ENCODE measurements at places on chromosomes 3 and 15.
A peak's percentile ranks its signal among the peaks of the same experiment; 100 is the strongest.

DNA sequence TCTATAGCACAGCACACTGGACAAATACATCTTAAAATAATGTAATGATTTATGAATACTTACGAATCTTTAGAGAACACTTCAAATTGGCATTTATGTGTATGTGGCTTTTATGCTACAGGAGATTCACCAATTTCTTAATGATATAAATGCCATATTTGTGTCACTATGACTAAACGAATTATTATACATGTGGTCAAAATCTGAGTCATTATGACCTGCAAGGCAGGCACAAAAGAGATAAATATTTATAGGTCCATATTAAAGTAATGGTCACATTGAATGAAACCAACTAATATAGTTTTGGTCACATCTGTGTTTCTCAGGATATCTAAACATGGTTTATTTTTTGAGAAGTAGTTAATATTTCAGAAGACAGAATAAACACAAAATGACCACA is 232.3 kb upstream of the SEMA6D start:
- no peak for DNase-seq

DNA sequence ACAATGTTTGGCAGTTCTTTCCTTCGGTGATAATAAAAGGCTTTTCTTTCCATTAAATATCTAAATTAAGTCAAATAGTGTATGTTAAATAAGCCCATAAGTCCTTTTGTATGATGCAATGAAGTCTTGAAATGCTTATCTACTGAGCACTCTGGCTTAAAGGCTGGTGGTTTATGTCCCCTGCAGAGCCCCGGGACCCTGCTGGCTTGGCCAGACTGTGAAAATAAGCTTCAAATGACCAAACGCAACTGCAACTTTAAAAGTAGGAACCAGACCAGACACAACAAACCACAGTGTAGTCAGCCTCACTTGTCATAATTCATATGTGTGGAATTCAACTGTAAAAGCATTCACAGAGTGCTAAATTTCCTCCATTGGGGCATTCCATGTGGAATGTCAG is 72.5 kb downstream of the FOXP1 start:
- DNase-seq: no peak

DNA sequence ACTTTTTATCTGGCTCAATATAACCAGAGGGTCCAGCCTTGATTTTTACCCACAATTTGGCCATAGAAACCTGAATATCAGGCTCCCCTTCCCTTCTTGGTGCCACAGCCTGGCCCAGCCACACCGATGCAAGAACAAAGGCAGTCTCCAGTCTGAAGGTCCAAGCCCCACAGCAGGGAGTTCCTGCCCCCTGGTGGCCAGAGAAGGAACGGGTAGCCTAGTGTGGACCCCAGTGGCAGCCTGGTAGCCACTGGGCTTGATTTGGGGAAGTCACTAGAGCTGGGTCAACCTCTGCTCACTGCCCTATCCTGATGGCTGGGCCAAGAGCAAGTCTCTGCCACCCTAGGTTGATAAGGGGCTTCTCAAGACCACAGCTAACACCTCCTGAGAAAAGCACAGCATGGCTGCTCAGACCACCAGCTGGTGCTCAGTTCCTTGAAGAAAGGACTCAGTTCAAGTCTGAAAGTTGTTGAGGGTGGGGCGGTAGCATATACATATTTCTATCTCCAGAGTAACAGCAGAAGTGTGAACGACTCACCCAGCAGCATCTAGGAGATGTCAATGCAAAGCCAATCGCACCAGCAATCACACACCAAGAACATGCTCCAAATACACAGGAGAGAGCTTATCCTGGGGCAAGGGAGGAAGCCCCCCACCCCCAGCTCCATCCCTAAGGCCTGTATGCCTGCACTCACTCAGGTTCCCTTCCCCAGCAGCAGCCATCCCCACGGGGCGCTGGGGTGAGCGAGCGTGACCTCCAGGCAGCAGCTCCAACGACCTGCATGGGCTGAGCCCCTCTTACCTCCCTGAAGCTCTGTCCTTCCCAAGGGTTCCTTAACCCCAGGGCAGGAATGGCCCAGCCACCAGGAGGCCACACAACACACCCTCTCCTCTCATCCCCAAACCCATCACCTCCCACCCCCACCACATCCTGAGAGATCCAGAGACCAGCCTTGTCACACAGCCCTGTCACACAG is 7.6 kb downstream of the PFKFB4 start:
- DNase-seq: peak; percentile 77

- DNase-seq: peak; percentile 5
Observed at GRCh38 chr3:10459954-10460754, 45.2 kb downstream of the ATP2B2 start.

- no peak for DNase-seq
Observed at GRCh38 chr3:33768578-33769330, 29.7 kb upstream of the PDCD6IP start.

- DNase-seq: no peak
Observed at GRCh38 chr3:122754929-122755328, 38.7 kb downstream of the HSPBAP1 start.

GRCh38 chr3:18188491-18188890 is 236.6 kb downstream of the SATB1 start:
- DNase-seq: no peak

DNA sequence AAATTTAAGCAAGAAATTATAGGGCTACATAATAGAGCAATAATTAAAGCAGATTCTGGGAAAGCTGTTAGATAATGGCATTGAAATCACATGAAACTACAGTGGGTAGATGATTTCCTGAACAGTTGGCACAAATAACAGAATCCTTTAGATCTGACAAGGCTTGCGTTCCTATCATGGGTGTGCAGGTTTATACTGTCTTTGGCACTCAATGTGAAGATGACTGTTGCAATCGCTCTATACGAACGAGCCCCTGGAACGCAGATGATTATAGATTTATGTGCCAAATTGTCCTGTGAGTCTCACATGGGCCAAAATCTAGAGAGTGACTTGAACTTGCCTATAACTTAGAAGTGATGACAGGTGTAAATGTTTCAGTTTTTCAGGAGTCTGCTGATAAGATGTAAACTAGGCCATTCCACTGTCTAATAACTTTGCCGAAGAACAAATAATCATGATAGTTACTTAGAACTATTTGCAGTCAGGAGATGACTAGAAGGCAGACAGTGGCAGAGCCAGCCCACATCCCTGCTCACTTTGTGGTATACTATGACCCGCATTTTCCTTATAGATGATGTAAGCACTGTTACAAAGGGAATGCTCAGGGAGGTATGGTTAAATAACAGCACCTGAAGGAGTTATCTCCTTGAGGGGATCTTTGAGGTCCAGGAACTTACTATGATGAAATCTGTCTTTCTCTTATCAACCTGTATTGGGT is 30.5 kb upstream of the TRPC1 start:
- DNase-seq: no peak

DNA sequence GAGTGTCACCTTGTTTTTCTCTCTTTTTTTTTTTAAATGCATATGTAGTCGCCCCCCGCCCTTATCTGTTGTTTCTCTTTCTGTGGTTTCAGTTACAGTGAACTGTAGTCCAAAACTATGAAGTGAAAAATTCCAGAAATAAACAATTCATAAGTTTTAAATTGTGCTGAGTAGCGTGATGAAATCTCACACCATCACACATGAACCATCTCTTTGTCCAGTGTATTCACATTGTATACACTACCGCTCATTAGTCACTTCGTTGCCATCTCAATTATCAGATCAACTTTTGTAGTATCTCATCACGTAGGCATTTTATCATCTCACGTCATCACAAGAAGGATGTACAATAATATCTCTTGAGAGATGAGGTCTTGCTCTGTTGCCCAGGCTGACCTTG is 62.5 kb upstream of the MLF1 start:
- no peak for DNase-seq

DNA sequence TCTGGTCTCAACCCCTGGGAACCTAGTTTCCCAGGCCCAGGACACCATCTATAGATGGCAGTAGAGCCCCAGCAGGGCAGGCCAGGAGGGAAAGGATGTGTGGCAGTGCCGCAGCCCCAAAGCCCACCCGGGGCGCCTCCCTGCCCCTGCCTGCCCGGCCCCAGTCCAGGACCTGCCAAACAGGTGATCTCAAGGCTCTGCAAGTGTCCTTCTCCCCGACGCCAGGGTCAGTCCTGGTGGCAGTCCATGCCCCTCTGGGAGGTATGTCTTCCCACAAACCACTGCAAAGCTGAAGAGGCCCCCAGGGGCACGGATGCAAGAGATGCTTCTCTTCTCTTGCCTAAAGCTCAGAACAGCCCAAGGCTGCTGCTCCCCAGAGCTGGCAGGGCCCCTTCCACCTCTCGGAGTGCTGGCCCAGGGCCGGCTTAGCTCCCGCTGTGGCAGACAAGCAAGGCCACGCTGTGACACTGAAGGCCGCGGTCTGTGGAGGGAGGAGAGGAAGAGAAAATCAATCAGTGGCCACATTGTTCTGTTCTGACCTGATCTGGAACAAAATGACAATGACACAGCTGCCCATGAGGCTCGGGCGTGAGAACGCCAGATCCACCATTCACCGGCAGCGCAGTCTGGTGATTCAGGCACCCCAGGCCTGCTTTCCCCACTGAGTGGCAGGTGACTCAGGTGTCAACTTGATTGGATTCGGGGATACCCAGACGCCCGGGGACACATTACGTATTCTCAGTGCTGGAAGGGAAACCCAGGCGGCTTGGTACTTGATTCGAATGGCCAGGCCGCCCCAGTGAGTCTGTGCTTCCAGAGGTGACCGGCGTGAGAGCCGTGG is 34.0 kb downstream of the KLHL25 start:
- no peak for DNase-seq

DNA sequence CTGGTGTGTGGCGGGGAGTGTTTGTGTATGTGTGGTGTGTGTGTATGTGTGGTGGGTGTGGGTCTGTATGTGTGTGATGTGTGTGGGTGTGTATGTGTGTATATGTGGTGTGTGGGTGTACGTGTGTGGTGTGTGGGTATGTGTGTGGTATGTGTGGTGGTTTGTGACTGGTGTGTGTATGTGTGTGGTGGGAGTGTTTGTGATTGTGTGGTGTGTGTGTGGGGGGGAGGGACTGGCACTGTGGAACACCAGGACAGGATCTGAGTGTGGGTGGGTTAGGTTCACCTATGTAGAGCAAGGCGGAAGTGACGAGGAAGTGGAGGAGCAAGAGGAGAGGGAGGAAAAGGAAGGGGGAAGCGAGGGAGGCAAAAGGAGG is 510.8 kb downstream of the SHQ1 start:
- DNase-seq: no peak

- no peak for DNase-seq
Observed at GRCh38 chr15:66774001-66774814, 72.2 kb downstream of the SMAD6 start.

DNA sequence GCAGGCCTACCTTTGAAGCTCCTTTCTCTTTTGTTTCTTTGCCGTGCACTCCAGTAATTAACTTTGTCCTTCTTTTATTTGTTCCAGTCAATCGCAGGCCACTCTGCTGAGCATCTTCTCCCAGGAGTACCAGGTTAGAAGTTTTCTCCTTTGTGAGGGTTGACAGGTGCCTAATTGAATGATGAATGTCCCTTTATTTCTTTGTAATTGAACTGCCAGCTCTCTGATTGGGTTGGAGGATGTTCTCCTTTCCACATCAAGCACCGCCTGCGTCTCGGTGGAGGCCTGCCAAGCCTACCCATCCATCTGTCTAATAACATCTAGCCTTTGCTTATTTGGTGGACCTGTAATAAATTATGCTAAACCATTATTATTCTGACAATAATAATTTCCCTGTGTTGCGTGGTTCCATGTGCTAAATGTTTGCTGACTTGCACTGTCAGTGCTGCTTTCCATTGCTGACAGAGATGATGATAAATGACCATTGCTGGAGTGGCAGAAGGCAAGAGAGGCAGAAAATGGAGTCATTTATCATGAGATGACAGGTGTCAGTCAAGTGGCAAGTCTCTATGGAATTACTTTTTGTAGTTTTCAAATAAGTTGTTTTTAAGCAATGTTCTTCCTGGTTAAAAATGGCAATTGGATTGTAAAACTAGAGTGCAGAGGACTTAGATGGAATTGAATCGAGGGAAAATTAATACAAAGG is 64.9 kb downstream of the CDIN1 start:
- no peak for DNase-seq

- no peak for DNase-seq
Observed at GRCh38 chr15:44298878-44299277, 10.4 kb downstream of the GOLM2 start.

GRCh38 chr15:39227001-39227400 is 353.9 kb upstream of the THBS1 start:
- DNase-seq: no peak

GRCh38 chr3:100614941-100615340 is 5.5 kb downstream of the ADGRG7 start:
- no peak for DNase-seq

DNA sequence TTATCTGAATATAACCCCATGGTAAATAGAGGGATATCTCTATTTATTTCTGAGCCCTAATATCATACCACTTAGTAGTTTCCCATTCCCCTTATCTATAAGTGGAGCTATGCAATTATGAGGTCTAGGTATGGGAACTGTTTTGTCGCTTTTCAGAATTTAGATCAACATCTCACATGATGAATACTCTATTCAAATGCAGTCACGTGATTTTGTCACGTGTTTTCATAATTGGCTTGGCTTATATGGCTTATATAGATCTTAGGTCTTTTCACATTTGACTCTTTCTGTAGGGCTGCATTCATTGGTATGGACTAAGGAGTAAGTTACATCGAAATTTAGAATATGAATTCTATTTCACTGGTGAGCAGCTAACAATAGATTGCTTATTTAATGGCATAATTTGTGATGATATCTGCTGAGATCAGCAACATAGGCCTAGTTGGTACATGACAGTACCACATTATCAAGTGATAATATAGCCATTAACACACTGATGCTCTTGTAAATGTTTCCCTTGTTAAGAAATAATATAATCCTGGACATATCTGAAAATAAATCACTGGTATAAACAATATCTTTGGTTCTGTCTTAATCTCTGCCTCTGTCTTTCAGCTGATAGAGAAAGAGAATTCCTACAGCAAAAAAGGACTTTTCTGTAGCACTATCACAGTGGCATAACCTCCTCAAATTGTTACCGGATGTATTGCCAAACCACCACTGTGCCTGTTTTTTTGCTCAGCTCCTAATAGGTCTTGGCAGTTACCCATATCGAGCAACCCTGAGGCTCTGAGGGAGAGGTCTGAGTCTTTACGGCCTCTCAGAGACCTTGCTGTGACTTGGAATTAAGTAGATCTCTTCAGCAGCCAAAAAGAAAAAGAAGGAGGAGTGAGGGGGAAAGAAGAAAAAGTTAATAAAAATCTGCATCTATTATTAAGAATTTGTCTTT is 357.1 kb downstream of the ZPLD1 start:
- DNase-seq: no peak

GRCh38 chr3:66179793-66180192 is 41.0 kb upstream of the SLC25A26 start:
- no peak for DNase-seq

DNA sequence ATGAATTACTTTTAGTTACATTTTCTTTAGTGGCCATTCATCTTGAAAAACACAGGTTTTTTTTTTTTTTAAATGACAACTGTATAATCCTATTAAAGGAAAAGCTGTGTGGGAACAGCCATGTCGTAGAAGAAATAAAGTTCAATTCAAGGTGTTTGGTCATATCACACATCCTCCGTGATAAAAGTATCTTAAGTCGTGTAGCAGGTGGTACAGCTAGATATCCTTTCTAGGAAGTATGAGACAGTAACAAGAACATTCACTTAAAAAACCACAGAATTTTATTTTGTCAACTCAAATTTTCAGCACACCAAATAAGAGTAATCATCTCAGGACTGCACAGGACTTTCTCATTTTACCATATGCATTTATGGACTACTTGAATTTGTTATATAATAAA is 16.1 kb downstream of the ZDHHC23 start:
- no peak for DNase-seq
